ENCODE measurements at places on chromosomes 2 and 18.

- no peak for DNase-seq
These were observed 2.6 kb downstream of the LPIN1 start for GRCh38 chr2:11748861-11749645.

DNA sequence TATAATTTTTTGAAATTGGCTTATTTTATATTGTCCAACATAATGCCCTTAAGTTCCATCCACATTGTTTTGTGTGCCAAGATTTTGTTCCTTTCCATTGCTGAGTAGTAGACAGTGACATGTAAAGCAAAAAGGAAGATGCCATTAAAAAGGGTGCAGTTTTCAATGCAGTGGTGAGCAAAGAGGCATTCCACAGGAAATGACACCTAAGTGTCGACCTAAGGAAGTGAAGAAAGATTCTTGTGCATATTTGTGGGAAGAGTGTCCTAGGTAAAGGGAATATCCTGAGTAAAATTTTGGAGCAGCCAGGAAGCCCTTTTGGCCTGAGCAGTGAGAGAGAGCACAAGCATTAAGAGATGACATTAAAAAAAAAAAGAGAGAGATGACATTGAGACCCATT lies 1099.9 kb downstream of the DPP10 start:
- DNase-seq = no peak

- no peak for DNase-seq
These were observed 30.4 kb downstream of the INPP4A start for GRCh38 chr2:98474979-98475632.

- no peak for DNase-seq
These were observed 934.1 kb upstream of the KLHL29 start for GRCh38 chr2:22450831-22451230.

GRCh38 chr2:235232449-235233433 lies 261.1 kb upstream of the AGAP1 start:
- no peak for DNase-seq

DNA sequence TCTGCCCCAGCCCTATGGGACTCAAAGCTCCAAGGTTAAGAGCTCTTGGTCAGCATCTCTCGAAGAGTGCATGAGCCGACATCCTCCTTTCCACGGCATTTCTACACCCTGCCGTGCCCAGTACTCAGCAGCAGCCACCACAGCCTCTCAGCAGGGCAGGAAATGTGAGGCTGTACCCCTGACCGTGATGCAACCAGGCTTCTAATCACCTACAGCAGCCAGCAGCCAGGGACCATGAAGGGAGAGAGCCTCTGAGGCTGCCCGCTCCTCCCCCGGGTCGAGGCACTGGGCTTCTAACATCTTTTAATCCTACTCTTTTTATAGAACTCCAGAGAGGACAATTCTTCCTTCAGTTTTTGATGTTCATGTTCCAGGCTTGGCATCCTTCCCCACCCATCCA lies 6.5 kb downstream of the CYS1 start:
- DNase-seq = no peak

- DNase-seq = no peak
These were observed 35.1 kb downstream of the RAMP1 start for GRCh38 chr2:237894396-237894979.

- no peak for DNase-seq
These were observed 5.0 kb downstream of the C1D start for GRCh38 chr2:68057658-68058396.

DNA sequence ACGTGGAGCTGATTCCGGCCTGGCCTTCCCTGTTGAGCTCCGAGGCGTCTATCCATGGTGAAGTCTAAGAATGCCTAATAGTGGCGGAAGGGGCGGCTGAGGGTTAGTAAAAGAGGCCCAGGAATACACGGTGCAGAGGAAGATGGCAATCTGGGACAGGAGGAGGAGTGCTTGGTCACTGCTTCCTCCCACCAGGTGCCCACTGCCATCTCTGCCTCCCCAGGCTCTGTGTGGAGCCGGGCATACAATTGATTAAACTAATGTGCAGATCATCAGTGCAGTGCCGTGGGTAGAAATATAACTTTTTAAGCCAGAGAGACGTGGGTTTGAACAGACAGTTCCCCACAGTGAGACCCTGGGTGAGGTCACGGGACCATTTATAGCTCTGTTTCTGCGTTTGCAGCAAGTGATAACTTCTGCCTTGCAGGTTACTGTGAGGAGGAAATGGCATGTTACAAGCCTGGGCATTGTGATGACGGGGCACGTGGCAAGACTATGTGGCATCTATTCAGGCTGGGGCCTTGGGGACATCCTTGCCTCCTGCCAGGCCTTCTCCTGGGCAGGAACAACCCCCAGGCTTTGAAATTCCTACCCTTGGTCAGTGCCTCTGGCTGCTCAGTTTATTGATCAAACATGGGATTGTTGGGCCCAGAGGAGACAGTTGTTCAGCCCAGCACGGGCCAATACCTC lies 204.9 kb downstream of the ASB1 start:
- no peak for DNase-seq

DNA sequence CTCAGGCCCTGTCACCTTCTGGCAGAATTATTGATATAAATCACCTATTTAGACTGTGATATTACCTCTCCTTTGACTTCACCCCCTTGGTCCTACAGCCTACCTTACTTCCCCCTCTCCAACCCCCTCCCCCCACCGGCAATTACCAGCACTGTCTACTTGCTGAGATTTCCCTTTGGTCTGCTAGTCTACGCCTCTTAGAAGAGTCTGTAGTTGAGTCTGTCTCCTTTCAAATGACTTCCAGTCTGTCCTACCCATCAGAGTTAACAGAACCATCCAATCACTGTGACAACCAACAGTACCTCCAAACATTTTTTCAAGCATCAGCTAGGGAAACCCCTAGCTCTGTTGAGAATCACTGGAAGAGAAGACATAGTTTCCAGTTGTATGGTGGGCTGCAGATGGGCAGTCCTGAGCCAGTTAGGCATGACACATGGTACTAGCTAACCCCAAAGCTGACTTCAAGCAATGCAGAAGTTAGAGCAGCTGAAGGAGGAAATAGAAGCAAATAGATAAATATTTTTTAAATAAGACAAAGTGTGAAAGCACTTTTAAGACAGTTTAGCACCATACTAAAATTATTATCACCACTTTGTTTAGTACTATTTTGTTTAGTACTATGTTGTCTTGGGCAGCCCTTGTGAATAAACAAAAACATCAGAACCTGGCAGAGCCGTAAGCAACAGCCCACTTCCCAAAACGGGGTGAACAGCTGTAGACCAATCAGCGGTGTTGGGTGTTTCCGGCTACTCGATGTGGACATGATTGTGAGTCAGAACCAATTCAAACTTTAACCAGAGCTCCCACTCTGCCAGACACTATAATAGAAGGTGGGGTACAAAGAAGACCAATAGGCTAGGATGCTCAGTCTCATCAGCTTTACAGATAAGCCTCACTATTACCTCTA lies 2.7 kb upstream of the ASNSD1 start:
- no peak for DNase-seq

DNA sequence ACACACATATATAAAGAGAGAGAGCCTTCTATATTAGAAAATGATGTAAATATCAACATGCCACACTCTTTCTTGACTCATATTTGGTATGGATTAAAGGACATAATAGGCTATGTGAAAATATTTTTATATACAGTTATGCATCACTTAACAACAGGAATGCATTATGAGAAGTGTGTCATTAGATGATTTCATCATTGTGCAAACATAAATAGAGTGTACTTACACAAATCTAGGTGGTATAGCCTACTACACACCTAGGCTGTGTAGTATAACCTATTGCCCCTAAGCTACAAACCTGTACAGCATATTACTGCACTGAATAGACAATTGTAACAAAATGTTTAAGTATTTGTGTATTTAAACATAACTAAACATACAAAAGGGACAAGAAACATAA lies 354.8 kb upstream of the CNTNAP5 start:
- no peak for DNase-seq

DNA sequence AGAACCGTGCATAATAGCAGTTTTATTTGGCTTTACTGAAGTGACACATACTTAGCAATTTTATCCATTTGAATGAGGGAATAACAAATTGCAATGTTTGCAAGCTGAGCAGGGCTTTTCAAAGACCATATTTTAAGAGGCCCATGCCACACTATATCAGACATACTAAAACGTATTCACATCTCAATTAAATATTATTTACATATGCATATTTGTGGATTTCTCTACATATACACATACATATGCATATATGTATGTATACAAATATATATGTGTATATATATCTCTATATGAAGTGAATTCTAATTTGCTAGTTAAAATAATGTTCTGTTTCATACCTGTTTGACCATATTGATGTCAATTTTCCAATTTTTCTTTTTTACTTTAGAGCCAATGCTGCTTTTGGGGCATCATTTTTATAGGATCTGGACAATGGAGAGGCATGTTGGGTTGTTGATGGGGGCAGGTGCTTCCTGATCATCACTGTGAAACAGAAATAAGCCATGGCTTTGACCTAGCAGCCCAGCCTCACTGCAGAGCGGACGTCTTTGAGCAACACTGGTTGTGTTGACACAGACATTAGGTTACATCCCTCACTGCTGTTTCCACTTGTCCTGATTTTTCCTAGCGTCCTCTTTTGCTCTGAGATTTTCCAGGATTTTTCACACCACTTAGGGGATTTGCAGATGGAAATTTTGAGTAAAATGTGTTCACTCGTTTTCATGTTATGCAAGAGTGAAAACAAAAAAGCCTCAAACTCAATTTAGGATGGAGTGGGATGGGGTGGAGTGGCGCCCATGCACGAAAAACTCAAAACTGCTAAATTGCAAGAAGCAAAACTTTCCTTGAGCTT lies 56.9 kb downstream of the RDH14 start:
- no peak for DNase-seq

- no peak for DNase-seq
These were observed 851.1 kb downstream of the SLC4A3 start for GRCh38 chr2:220478305-220479058.

GRCh38 chr2:221844212-221845020 lies 272.3 kb upstream of the EPHA4 start:
- DNase-seq = no peak

- no peak for DNase-seq
These were observed 38.5 kb upstream of the ATP8B1 start for GRCh38 chr18:57841568-57841967.

DNA sequence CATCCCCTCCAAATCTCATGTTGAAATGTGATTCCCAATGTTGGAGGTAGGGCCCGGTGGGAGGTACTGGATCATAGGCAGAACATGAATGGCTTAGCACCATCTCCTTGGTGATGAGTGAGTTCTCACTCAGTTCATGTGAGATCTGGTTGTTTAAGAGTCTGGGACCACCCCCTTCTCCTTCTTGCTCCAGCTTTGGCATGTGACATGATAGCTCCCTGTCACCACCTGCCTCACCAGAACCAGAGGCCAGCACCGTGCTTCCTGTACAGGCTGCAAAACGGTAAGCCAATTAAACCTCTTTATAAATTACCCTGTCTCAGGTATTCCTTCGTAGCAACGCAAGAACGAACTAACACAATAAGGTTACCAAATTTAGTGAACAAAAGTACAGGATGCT lies 95.4 kb downstream of the ZBTB7C start:
- DNase-seq = no peak

- peak; percentile 90 for DNase-seq
These were observed 10.5 kb downstream of the COL3A1 start for GRCh38 chr2:188984680-188985079.

GRCh38 chr2:22003270-22003669 lies 879.5 kb downstream of the TDRD15 start:
- DNase-seq = no peak

- no peak for DNase-seq
These were observed 84.6 kb upstream of the TPO start for GRCh38 chr2:1328684-1329083.

- DNase-seq = no peak
These were observed 36.9 kb downstream of the SNED1 start for GRCh38 chr2:241035142-241035817.

DNA sequence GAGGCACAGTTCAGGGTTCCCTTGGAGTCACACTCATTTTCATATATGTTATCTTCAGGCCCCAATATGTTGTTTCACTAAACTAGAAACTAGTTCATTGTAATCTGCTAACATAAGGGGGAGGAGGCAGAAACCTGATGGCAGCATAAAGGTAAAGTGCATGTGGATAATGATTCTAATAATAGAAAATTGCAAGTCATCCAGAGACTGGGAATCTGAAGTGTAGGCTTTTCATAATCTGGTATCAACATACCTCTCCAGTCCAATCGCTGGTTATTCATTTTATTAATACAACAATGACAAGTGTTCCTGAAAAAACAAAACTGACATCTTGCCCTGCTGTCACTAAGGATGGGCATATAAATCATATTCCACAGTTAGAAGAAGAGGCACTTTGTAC lies 326.3 kb upstream of the ZNF804A start:
- DNase-seq = no peak

DNA sequence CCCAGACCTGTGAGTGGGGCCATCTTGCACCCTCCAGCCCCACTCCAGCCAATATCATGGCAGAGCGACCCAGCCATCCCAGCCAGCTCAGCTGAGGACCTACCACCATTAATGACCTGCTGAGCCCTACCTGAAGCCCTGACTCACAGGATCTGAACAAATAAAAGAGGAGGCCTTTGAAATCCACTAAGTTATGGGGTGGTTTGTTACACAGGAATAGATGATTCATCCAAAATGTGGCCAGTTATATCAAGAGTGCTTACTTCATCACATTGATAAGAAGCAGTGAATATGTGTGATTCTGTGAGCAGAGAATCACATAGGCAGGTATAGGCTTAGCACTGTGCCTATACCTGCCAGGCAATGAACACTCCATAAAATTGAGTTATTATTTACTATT lies 34.7 kb upstream of the FAM124B start:
- DNase-seq = no peak

- DNase-seq = peak; percentile 94
These were observed 72.4 kb upstream of the YWHAQ start for GRCh38 chr2:9703085-9703678.

- DNase-seq = peak; percentile 2
These were observed 746 bp upstream of the POLR1B start for GRCh38 chr2:112541315-112542122.

DNA sequence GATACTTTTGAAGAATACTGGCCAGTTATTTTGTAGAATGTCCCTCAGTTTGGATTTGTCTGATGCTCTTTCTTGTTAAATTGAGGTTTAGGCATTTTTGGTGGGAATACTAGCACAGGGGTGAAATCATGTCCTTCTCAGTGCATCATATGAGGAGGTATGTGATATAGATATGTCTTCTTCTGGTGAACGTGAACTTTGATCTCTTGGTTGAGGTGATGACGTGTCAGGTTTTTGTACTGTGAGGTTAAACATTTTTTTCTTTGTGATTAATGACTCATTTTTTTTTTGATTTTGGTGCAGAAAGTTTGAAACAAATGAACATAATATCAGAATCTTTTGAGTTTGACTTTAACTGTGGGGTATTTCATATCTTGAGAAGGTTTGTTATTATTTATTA lies 11.0 kb downstream of the ZNF407 start:
- DNase-seq = no peak

DNA sequence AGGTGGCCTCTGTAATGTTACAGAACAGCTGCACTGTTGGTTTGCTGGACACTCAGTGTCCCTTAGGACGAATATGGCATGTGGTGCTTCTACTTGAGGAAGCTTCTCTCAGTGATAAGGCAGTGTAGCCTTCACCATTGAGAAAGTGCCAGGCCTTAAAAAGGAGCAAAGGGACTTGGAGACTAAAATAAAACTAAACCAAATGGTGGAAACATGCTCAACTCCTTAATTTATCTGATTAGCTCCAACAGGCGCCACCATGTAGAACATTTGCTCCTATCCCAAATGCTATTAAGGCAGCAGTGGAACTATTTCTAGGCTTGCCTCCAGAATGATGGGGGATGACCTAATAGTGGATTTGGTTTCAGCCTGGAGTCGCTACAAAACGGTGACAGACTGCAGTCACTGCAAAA lies 77.5 kb upstream of the MYL1 start:
- no peak for DNase-seq

GRCh38 chr2:12031866-12032265 lies 285.4 kb downstream of the LPIN1 start:
- DNase-seq = no peak
